ENCODE measurements at places on chromosomes 1 and 21.

- DNase-seq, result no peak
These were observed 51.1 kb downstream of the GLUL start for GRCh38 chr1:182340233-182341058.

GRCh38 chr1:79899914-79900313 is 893.4 kb upstream of the ADGRL4 start:
- DNase-seq, result no peak

- no peak for DNase-seq
These were observed 211.7 kb upstream of the PTGFR start for GRCh38 chr1:78279051-78279450.

DNA sequence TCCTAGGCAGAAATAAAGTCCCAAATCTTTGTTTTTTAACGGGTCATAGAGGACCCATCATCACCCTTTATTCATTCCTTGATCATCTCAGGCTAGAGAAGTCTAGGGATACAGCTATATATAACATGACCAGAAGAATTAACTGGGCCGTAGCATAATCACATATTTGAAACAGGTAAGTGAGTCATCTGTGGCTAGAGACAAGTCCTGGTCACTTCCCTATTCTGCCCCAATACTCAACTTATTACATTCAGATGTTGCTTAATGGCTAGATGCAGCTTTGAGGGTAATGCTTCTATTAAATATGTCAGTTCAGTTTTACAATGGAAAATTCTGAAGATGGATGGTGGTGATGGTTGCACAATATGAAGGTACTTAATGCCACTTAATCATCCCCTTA is 47.0 kb downstream of the EXO1 start:
- no peak for DNase-seq

DNA sequence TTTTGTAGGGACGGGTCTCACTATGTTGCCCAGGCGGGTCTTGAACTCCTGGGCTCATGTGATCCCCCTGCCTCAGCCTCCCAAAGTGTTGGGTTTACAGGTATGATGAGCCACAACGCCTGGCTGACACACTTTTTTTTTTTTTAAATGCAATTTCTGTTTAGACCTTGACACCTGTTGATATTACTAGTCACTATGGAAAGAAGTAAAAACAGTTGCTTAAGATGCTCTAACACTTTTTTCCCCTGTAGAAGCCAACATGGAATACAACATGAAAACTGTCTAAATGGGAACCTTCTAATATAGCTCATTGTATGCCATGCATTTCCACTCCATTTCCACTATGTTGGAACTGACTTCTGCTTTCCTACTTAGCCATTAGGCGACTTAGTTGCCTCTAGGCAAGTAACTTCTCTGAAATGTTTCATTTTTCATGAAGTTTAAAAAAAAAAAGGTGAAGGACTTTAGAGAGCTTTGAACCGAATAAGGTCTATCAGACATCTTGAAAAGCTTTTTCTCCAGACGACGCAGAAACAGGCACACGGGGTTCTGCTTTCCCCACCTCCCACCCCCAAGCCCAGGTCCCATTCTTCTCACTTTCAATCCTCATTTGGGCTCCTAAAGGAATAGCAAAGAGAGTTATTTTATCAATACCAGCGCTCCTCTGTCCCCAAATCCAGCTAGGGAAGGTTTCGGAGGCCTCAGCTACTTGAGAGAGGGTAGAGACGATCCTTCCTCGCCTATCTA is 648 bp upstream of the DR1 start:
- DNase-seq, result no peak

DNA sequence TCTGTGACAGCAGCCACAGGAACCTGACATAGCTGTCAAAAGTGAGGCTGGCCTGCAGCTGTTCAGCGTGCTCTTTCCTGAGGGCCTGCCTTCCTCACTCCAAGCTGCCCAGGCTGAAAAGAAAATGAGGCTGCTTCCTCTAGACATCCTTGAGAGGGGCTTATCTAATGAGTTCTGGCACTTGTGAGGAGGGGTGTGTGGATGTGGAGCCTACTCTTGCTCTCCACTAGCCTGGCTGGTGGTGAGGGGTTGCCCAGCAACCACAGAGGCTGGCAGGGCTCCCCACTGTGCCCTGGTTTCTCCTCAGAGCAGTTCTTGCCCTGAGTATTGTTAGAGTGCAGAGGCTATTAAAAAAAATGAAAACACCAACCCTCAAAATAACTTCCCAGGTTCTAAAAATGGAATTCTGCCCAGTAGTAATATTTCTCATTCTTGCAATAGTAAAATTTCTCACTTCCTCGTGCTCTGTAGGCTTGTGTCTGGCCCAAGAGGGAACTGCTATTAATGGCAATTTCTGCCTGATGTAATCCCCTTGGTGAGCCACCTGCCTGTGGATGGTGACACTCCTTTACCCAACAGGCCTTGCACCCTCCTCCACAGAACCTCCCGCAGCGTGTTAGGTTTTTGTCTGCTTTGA is 52.6 kb upstream of the EPS8L3 start:
- DNase-seq, result no peak

DNA sequence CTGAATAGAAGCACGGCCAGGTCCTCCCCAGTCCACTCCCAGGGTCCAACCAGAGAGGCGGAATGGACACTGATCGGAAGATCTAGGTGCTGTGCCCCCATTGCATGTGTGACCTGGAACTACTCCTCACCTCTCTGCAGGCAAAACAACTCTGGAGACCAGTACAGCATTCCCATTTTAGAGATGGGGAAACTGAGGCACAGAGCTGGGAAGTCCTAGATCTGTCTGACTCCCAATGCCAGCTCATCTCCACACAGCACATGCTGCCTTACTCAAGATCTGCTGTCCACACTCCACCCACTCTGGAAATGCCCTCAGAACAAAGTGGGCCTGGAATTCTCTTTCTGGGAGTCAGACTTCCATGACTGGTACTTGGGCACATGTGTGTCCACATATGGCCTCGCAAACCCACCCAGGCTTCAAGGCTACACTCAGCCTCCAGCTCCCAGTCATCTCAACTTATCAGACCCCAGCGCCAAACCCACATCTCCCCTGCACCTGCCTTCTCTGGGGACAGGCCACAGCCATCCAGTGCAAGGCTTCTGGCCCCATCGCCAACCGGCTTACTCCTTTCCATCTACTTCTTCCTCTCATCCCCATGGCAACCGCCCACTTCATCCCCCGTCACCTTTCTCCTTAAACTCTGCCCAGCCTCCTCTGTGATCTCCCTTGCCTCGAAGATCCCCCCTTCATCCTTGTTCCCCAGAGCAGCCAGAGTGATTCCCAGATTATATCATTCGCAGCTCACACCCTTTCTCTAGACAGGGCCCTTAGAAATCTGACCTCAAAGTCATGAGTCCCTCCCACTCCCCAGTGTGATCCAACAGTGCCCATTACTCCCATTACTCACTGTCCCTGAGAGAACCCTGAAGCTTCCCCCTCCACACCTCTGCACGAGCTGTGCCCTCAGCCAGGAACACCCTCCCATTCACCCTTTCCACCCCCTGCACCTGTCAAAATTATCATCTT is 2.7 kb downstream of the COL8A2 start:
- no peak for DNase-seq

- no peak for DNase-seq
These were observed 159.8 kb upstream of the KCNJ6 start for GRCh38 chr21:38075833-38076587.

DNA sequence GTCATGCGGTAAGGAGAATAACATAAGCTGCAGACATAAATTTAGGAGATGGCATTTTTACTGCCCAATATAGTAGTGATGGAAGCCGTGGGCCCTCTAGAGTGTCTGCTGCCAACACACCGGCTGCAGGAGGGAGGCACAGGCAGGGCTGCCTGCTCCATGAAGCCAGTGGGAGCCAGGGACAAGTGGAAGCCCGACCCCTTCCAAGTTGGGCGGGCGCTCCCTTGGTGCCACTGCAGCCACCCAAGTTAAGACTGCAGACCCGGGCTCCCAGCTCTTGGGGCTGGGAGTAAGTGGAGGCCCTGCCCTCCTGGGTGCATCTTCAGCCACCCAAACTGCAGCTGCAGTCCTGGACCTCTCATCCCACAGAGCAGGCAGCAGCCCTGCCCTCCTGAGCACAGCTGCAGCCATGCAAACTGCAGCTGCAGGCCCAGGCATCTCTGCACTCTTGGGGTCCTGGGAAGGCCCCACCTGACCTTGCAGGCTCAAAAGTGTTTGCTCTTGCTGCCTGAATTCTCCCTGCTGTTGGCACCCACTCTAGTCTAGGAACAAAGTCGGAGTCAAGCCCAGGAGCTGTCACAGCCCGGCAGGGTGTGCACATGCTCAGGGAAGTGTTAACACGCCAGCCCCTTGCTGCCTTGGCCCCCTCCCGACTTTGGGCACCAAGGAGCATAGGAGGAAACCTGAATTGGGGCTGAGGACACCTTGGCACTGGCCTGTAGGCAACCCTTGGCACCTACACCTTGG is 437.2 kb upstream of the PRMT6 start:
- no peak for DNase-seq

DNA sequence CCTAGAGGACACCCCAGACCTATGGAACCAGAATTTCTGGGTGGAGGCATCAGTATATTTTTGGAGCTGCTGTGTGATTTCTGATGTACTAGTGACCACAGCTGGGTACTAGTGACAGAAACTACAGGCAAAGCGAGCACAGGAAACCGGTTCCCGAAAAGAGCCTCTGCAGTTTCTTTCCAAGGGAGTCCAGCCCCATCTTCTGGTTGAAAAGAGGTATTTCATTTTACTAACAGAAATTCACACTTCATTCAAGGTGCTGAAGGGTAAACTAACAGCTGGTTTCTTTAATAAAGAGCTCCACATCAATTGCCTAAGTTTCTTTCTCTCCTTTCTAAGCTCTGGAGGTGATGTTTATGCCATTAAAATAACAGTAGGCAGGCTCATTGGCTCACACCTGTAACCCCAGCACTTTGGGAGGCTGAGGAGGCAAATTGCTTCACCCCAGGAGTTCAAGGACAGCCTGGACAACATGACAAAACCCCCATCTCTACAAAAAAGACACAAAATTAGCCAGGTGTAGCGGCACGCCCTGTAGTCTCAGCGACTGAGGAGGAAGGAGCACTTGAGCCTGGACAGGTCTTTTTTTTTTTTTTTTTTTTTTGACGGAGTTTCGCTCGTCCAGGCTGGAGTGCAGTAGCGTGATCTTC is 22.0 kb downstream of the THAP3 start:
- peak; percentile 10 for DNase-seq

DNA sequence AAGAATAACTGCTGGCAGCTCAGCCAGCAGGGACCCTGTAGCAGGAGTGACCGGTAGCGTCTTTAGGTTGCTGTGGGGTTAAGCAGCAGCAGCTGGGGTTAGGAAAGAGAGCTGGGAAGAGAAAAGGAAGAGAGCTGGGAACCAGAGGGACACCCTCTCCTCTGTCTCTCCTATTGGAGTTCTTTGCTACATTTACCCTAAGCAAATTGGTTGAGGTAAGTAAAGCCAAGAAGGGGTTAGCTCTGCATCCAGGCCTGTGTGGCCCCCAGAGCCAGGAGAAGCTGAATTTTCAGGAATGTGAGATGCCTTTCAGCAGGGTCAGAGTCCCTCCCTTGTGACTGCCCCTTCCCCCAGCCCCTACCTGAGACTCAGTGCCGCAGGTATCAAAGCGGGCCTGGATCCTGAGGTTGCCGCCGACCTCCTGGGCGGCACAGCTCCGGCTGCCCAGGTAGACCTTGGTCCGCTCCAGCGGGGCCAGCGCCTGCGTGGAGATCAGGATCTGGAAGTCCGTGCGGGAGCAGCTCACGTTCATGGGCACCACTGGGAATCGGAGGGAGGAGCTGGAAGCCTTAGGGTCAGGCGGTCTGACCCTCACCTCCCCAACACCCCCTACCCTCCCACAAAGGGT is 16.4 kb downstream of the CDCP2 start:
- DNase-seq, result no peak

- DNase-seq, result no peak
These were observed 1.4 kb downstream of the RPE65 start for GRCh38 chr1:68448365-68448764.

DNA sequence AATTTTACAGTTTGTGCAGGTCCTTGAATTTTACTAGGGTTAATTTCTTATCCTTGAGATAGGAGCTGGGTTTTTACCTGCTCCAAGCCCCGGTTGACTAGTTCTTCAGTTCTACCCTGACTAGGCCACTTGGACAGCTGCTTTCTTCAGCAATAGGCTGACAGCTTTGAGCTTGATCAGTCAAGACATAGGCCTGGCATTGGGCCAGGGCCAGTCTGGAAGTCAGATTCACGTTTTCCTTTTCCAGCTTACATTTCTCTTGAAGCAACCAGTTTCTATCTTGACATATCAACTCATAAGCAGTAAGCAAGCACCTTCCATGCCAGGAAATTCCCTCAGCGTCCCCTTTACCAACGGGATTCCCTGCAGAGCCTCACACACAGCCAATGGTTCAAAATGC is 63.7 kb upstream of the AJAP1 start:
- no peak for DNase-seq

GRCh38 chr1:192697771-192698170 is 61.8 kb downstream of the RGS13 start:
- DNase-seq, result no peak

- DNase-seq, result peak; percentile 7
These were observed 1.2 kb downstream of the LBR start for GRCh38 chr1:225426395-225427234.

- DNase-seq, result no peak
These were observed 51.7 kb downstream of the ABCA4 start for GRCh38 chr1:94068999-94069918.

DNA sequence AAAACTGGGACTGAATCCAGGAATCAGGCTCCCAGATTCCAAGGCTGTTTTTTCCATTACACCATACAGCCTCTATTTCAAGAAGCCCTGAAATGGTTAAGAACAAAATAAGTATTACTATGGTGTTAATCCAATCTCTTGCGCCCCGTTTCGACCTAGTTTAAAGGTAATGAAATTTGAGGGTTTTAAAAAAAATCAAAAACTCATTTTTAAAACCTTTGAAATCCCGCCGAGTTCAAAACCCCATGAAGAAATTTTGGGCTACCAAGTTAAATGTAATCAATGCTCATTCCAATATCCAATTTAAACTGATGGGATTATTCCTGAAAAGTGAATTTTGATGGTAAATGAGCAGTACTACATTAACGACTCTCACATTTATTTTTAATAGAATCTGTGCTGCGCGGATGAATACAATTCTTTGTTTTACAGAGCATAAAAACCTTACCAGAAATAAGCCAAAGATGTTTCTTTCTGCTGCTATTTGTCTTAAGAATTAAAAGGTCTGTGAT is 767 bp upstream of the EGLN1 start:
- no peak for DNase-seq

DNA sequence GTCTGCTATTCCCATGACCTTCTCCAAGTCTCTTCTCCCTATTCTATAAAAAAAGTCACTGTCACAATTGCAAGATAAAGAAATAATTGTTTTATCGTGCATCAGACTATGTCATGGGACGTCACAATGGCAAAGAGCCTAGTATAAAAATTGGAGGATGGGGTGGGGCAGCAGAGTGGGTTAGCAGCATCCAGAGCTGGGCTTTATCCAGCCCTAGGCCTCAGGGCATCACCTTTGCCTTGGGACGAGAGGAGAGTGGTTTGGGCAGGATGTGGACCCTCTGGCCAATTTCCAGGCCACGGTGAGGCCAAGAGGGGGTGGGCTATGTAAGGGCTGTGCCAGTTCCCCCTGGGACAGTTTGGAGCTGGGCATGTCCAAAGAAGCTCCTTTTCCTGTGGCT is 25.7 kb downstream of the WNT4 start:
- DNase-seq, result no peak

- DNase-seq, result no peak
These were observed 288.7 kb downstream of the SPATA17 start for GRCh38 chr1:217919683-217920388.
